NCI-H774 (cell line): ENCODE measurements at places on chromosomes 2 and 18.

- no peak for DNase-seq
Observed at GRCh38 chr2:62920070-62920469, 130.6 kb upstream of the OTX1 start.

- no peak for DNase-seq
Observed at GRCh38 chr2:219124381-219125110, 36.1 kb downstream of the NHEJ1 start.

DNA sequence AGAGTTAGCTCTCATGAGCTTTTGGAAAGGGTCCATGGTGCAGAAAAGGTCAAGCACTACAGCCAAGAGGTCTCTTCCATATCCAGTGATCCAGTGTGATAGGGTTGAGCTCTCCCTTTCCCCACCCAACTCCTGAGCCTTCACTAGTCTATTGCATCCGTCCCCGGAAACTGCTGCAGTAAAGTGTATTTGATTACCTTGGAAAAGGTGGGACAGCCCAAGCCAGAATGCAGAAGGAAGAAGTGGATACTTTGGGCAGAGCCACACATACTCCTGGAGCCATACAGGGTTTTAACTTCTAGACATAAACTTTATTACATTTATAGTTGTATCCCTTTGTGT, 3.6 kb downstream of the PNKD start:
- no peak for DNase-seq

DNA sequence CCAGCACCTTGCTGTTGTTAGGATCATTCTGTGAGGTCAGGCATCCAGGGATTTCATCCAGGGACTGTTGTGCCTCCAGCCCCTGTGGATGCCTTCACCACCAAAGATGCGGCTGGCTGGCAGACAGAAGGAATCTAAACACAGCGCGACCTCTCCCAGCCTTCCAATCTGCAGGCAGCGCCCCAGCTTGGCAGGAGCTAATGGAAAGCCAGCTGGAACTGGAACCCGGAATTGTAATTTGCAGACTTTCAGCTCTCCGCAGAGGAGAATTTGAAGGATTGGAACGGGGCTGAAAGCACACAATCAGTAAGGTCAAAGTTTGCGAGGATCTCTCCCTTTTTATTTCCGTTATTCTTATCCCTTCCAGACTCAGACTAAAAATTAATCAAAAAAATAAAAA, 127.8 kb downstream of the TRIB2 start:
- DNase-seq, result no peak

DNA sequence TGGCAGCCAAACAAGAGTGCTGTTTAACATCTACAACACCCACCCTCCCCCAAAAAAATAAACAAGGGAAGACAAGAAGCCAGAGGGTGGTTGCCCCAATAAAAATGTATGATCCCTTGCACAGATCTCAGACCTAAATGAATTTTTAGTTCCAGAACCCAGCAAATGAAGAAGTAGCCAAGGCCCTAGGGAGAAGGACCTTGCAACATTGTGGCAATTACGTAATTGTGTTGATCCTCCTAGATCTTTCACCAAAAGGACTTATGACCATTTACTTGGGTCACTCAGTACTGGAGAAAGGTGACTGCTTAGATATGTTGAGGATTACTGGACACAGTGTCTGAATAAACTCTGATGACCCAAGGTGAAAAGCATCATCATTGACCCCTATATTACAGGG, 1393.8 kb downstream of the LRP1B start:
- DNase-seq, result no peak

DNA sequence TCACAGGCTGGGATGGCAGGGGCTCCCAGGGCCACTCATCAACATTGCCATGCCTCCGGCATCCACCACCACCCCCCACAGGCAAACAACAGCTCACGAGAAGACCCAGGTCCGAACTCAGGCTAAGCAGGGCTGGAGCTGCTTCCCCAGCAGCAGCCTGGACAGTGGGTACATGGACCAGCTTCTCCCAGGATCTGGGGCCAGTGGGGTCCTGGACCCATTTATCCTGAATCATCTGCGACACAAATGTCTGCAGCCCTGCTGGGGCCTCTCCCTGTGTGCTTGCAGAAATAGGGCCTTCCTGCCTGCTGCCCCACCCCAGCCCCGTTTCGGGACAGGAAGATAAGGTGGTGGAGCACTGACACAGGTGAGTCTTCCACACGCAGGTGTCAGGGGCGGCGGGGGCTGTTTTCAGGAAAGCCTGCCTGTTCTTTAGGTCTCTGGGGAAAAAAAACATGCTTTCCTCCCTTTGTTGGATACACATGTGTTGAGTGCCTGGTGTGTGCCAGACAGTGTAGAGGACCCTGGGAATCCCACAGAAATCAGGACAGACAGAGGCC, 4.5 kb downstream of the PRLH start:
- DNase-seq, result no peak

- DNase-seq, result no peak
Observed at GRCh38 chr18:49238433-49239042, 221.9 kb downstream of the DYM start.

DNA sequence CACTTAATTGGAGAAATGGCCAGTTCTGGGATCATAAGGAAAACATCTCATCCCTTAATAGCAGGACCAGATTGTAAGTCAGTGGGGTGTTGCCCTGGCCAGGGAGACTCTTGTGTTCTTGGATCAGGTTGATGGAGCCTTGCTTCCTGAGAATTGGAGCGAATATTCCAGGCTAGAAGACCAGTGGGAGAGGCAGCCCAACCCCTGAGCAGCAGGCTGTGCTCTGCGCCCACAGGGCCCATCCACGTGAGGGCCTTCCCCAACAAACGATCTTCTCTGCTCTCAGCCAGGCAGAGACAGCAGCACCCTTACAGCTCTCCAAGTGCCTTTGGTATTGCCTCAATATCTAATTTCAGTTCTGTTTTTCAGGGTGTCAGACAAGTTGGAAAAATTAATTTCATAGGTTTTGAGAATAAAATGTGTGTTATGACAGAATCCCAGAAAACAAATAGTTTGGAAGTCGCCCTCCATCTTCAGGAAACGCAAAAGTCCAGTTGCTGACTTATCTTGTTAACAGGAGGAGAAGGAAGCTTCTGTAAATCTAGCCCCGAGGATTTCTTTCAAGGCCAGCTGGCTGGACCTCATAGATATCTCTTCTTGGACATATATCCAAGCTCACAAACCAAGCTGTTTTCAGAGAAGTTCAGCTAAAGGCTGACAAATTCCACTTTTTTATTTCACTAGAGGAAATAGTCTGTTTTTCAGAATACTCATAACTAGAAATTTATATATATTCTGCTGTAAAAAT, 105.5 kb downstream of the COPS8 start:
- no peak for DNase-seq

- no peak for DNase-seq
Observed at GRCh38 chr2:189467160-189467559, 25.9 kb downstream of the WDR75 start.

GRCh38 chr2:239581352-239581901, 180.6 kb upstream of the HDAC4 start:
- no peak for DNase-seq

DNA sequence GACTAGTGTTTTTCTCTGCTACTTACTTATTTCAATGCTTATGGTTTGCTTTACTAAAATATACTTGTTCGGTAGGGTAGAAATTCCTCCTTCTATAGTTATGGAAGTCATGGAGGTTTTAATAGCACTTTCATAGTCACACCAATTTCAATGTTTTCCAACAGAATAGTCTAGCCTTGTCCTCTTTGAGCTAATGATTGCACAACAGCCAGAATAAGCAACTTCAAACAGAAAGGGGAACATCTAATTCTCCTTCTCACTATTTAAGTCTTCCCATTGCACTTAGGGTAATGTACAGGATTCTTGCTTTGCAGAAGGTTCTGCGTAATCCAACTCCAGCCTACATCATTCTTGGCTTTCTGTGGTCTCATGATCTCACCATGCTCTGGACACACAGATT, 287.7 kb upstream of the GCFC2 start:
- DNase-seq, result no peak

DNA sequence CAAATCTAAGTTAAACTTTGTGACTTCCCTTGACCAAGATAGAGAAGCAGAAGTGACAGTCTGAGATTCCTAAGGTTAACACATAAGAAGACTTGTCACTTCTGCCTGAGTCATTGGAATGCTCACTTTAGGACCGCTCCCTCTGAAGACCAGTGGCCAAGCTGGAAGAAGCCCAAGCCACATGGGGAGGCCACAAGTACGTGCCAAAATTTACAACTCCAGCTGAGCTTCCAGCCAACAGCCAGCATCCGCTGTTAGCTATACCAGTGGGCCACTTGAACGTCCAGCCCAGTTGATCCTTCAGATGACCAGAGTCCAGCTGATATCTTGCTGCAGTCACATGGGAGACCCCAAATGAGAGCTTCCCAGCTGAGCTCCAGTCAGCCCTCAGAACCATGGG, 18.1 kb upstream of the ANTXR1 start:
- no peak for DNase-seq

DNA sequence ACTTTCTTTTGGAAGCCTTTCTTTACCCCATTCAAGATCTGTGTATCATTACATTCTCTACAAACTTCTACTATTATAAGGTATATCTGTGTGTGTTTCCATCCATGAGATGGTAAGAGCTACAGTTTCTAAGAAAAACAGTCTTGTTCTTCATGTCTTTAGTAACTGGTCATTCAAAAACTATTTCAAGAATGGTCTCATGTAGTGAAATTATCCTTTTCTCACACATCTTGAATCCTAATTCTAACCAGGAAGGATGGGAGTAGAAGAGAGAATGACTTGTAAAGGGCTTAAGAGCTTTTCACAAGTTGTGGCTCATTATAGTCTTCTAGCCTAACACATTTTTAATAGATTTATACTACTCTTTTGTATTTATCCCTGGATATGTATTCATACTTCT, 47.3 kb downstream of the ROCK1 start:
- DNase-seq, result no peak

GRCh38 chr2:37569986-37570679, 101.3 kb downstream of the CDC42EP3 start:
- DNase-seq, result no peak

GRCh38 chr2:235098269-235098668, 146.5 kb downstream of the SH3BP4 start:
- peak; percentile 27 for DNase-seq

DNA sequence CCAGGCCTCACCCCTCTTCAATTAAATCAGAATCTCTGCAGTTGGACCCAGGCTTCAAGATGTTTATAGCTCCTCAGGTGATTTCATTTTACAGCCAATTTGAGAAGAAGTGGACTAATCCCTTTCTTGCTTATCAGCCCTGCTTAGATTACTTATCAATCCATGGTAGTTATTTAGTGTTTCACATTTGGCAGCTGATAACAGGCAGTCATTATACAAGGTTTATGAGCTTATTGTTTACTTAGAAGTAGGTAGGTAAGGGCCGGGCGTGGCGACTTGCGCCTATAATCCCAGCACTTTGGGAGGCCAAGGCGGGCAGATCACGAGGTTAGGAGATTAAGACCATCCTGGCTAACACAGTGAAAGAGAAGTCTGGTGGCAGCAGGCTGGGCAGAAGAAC, 237.5 kb downstream of the CTNNA2 start:
- no peak for DNase-seq

DNA sequence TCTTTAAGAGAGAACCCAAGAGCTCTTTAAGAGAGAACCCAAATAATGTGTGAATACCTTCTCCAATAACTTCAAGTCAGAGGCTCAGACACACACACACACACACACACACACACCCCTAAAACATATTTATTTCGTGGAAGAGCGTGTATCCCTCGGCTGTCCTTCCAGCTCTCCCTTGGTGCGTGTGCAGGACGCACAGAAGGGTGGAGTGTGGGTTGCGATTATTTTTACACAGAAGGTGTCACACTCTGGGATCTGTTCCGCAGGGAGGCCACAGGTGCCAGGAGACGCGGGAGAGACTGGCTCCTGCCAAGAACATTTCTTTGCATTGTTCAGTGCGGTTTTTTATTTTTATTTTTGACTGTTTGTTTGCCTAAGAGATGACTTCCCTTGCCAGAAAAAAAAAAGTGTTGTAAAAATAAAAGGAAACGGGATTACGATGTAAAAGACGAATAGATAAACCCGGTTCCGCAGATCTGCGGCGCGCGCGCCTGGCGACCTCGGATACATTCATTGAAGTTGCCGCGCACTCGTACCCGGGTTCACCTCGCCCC, 47.3 kb upstream of the ATP6V1B1 start:
- DNase-seq, result no peak

DNA sequence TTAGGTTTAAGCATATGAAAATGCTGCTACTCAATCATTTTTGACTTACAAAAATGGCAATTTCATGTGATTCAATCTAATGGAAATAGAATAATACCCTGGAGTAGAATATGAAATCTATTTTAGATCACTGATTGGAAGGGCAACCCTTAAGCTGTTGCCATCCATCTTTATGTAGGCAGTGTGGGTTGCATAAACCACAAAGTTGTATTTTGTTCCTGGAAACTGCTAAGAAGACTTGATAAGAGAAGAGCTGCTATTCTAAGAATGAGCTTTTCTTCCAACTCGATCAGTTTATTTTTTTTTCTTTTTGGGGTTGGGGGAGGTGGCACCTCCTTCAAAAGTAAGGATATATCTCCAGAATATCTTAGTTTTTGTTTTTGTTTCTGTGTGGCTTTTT, 60.2 kb downstream of the CAVIN2 start:
- no peak for DNase-seq

- no peak for DNase-seq
Observed at GRCh38 chr18:3104190-3105054, 91.5 kb upstream of the LPIN2 start.

- DNase-seq, result peak; percentile 43
Observed at GRCh38 chr2:230411570-230412370, 4.2 kb upstream of the SP100 start.

DNA sequence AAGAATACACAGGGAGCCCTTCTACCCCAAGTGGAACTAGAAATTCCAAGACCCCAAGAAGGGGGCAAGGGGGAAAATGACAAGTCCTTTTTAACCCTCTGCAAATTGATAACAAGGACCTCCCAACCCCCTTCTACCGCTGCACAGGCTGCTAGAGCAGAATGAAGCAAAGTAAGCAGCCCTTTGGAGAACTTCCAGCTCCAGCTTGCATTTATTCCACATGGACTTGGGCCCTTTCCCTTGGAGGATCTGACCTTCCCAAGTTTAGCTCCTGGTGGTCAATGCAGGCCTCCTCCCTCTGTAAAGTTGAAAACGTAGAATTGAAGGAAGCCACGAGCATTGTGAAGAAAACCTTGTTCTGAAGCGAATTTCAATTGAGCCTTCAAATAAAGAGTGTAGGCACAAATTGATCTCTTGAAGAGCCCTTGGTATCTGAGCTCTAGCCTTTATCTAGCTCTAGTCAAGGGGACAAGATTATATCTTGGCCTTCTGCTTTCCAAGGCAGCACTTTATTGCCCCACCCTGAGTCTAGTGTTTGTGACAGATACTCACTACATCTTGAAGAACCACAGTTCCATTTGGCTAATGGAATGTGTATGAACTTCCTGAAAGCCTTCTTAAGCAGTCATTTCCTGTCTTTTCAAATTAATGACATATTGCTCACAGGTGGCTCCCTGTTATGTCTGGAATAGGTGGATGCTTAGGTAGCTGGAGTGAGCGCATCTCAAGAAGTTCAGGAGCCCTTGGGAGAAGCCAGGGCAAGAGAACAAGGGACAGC, 37.2 kb downstream of the SLC14A2 start:
- DNase-seq, result no peak

GRCh38 chr2:238968616-238969384, 120.9 kb downstream of the TWIST2 start:
- DNase-seq, result no peak
